Testis (tissue), 5 donors: ENCODE measurements at places on chromosomes 11 and 22. TPM values are rescaled to one million over a fixed set of nuclear protein-coding genes. Genes with fewer than 3 reads are reported as not detected.

GRCh38 chr22:45997777-45998637 lies 21.0 kb upstream of the WNT7B start:
- H3K36me3 ChIP-seq = no peaks in the 10 kb centered on the region
- peak; percentile 58 for DNase-seq
- peaks cover 60% of the 10 kb centered on the region for H3K4me1 ChIP-seq
- peak overlapping the region; percentile 77 for H3K27ac ChIP-seq
- no peak overlapping the region for H3K4me3 ChIP-seq

DNA sequence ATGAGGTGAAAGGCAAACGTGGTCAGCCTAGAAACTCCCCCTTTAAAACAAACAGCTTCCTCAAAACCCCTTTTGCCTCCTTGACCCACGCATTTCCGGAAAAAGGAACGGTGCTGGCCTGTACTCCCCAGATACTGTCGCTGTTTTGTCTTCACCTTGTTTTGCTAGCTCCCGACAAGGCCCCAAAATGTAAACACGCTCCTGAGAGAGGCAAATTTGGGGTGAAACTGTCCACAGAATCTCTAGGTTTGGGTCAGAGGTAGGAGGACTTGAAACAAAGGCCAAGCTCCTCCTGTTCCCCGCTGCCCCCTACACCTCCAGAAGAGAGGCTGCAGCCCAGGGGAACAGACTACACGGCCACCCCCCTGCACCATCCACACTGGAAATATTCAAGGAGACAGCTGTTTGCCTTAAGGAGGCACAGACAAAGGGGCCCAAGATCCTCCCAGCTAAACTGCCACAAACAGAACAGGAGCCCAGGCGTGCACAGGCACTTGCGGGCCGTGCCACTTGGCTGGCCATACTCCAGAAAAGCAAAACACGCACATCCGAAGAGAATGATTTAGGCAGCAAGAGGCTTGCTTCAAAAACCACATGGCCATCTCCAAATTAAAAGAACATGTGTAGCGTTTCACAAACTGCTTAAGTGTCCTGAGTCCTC lies 160.5 kb upstream of the GRK3 start:
- H3K4me1 ChIP-seq = peaks cover 31% of the 10 kb centered on the region
- peak overlapping the region; percentile 59 for H3K4me3 ChIP-seq
- peak overlapping the region; percentile 68 for H3K27ac ChIP-seq

DNA sequence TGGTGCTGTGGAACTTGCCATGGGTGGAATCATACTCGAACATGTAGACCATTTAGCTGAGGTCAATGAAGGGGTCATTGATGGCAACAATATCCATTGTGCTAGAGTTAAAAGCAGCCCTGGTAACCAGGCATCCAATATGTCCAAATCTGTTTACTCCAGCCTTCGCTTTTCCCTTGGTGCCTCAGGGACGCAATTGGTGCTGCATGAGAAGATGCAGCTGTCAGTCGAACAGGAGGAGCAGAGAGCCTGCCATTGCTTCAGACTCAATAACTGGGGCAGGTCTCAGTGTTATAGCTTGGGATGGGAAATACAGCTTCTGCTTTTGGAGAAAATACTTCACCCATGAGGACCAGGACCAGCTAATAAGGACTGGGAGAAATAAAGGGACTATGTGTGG lies 5.0 kb upstream of the MCHR1 start:
- no peak for DNase-seq
- H3K4me3 ChIP-seq = no peak overlapping the region
- peaks cover 3% of the 10 kb centered on the region for H3K4me1 ChIP-seq
- H3K36me3 ChIP-seq = no peaks in the 10 kb centered on the region

The TRIM29 gene
- total RNA-seq = 11.6 TPM

GRCh38 chr22:20188567-20188877 lies 37.7 kb upstream of the CCDC188 start:
- no peaks in the 10 kb centered on the region for H3K36me3 ChIP-seq
- DNase-seq = no peak
- no peak overlapping the region for H3K4me3 ChIP-seq
- no peaks in the 10 kb centered on the region for H3K4me1 ChIP-seq

DNA sequence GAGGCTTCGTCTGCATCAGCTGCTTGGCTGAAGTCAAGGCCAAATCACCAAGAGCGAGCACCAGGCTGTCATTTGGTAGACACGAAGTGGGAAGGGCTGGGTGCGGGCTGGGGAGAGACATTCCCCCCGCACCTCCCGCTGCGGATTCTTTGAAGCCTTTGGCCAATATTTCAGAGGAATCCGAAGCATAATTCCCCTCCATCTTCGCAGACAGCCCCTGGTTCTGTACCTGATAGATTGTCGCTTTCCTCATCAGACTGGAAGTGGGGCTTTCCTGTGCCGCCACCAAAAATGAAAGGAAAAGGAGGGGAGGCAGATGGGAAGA lies 15.3 kb downstream of the BLID start:
- DNase-seq = peak; percentile 87
- peak overlapping the region; percentile 92 for H3K27ac ChIP-seq
- H3K36me3 ChIP-seq = no peaks in the 10 kb centered on the region
- H3K27me3 ChIP-seq = no peaks in the 10 kb centered on the region

The OR51B2 gene
- not detected for total RNA-seq

DNA sequence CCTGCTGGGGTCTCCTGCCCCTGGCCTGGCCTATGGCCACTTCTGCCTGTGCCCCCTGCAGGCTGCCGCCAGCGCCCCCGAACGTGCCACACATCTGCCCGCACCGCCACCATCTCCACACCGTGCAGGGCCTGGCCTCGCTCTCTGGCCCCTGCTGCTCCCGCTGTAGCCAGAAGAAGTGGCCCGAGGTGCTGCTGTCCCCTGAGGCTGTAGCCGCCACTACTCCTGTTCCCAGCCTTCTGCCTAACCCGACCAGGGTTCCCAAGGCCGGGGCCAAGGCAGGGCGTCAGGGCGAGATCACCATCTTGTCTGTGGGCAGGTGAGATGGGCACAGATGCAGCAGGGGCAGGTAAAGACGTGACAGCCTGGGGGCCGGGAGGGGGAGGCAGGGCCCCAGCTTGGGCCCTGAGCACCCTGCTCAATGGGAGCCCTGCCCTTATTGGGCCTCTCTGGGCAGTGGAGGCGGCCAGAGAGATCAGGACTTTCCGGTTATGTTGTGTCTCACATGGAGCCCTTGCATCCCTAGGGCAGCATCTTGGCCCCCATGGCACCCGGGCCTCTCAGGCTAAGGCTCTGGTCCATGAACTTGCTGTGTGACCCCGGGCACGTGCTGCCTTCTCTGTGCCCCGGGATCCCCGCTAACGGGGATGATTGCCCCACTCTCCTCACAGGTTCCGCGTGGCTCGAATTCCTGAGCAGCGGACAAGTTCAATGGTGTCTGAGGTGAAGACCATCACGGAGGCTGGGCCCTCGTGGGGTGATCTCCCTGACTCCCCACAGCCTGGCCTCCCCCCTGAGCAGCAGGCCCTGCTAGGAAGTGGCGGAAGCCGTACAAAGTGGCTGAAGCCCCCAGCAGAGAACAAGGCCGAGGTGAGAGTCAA lies 18.5 kb downstream of the RELT start:
- H3K27me3 ChIP-seq = no peaks in the 10 kb centered on the region
- H3K4me3 ChIP-seq = no peak overlapping the region
- H3K4me1 ChIP-seq = no peaks in the 10 kb centered on the region

The VSIG10L2 gene
- not detected for total RNA-seq

The PTPMT1 gene
- total RNA-seq = 204 TPM

The LRRC10B gene
- total RNA-seq = 6.4 TPM

The KRTAP5-9 gene
- 1.4 TPM for total RNA-seq

GRCh38 chr11:19974886-19975285 lies 185.4 kb downstream of the DBX1 start:
- no peak overlapping the region for H3K4me3 ChIP-seq
- H3K27me3 ChIP-seq = no peaks in the 10 kb centered on the region
- DNase-seq = no peak
- H3K36me3 ChIP-seq = no peaks in the 10 kb centered on the region
- H3K27ac ChIP-seq = no peak overlapping the region

DNA sequence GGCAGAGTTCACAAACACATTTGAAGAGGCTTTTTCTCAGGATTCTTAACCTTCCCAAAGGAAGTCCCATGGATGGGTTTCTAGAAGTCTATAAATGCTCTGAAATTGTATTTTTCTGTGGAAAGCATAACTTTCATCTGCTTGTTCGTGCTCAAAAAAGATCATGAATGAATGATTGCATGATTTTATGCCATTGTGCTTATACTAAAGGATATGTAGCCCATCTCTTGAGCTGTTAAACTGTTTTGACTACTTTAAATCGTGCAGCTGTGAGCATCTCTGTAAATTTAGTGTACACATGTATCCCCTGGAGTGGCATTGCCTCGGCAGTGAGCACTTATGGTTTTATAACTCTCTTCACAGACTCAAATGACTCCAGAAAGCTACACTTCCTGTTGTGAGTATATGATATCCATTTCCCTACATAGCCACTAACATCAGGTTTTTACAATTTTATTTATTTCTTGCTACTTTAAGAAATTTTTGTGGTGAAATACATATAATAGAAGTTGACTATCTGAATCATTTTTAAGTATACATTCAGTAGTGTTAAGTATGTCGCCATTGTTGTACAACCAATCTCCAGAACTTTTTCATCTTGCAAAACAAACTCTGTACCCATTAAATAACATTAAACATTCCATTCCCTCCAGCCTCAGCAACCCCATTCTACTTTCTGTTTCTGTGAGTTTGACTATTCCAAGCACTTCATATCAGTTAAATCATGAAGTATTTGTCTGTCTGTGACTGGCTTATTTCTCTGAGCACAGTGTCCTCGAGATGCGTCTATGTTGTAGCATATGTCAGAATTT lies 8.0 kb downstream of the NEAT1 start:
- H3K27ac ChIP-seq = peak overlapping the region; percentile 42
- H3K27me3 ChIP-seq = no peaks in the 10 kb centered on the region
- no peak overlapping the region for H3K4me3 ChIP-seq
- H3K4me1 ChIP-seq = peaks cover 43% of the 10 kb centered on the region
- peak; percentile 16 for DNase-seq

- H3K4me3 ChIP-seq = no peak overlapping the region
- DNase-seq = no peak
- no peaks in the 10 kb centered on the region for H3K36me3 ChIP-seq
- H3K27me3 ChIP-seq = no peaks in the 10 kb centered on the region
- H3K4me1 ChIP-seq = no peaks in the 10 kb centered on the region
- no peak overlapping the region for H3K27ac ChIP-seq
Measured at GRCh38 chr11:59728913-59729312, 15.3 kb upstream of the OR10V1 start.

The ACCS gene
- 63.0 TPM for total RNA-seq

- no peaks in the 10 kb centered on the region for H3K27me3 ChIP-seq
- H3K4me1 ChIP-seq = peaks cover 4% of the 10 kb centered on the region
- H3K27ac ChIP-seq = no peak overlapping the region
- H3K4me3 ChIP-seq = no peak overlapping the region
- DNase-seq = no peak
Measured at GRCh38 chr22:47681411-47682165, 919.1 kb downstream of the TBC1D22A start.

The NCR3LG1 gene
- 9.3 TPM for total RNA-seq

DNA sequence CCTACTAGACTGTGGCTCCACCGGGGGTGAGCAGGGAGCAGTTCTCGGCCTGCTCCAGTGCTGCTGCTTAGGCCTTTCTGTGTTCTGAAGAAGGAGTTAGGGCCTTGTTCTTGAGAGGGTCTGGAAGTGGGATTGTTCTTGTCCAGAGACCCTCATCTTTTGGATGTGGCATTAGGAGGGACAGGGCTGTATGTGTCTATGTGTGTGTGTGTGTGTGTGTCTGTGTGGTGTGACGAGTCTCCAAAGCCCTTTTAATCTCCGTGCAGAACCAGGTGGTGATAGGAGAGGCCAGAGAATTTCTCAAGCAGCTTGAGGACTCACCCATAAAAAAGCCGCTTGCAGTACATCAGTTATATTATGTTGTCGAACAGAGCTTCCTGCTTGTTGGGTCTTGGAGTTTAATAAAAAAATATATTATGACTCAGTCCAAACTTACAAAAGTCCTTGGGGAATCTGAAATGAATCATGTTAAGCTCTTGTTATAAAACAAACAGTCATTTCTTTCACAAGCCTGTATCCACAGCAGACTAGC lies 196.5 kb downstream of the TENM4 start:
- no peaks in the 10 kb centered on the region for H3K36me3 ChIP-seq
- H3K27ac ChIP-seq = no peak overlapping the region
- DNase-seq = no peak
- no peaks in the 10 kb centered on the region for H3K27me3 ChIP-seq
- peaks cover 8% of the 10 kb centered on the region for H3K4me1 ChIP-seq
- no peak overlapping the region for H3K4me3 ChIP-seq

GRCh38 chr22:29799217-29799680 lies 32.1 kb downstream of the UQCR10 start:
- peaks cover 44% of the 10 kb centered on the region for H3K4me1 ChIP-seq
- no peaks in the 10 kb centered on the region for H3K27me3 ChIP-seq
- no peaks in the 10 kb centered on the region for H3K36me3 ChIP-seq
- H3K27ac ChIP-seq = peak overlapping the region; percentile 77
- no peak overlapping the region for H3K4me3 ChIP-seq
- peak; percentile 78 for DNase-seq

The NFAM1 gene
- 0.71 TPM for total RNA-seq

GRCh38 chr11:100066399-100066798 lies 620.7 kb upstream of the ARHGAP42 start:
- H3K27ac ChIP-seq = no peak overlapping the region
- no peak overlapping the region for H3K4me3 ChIP-seq
- H3K36me3 ChIP-seq = no peaks in the 10 kb centered on the region
- no peaks in the 10 kb centered on the region for H3K27me3 ChIP-seq

The C11orf42 gene
- 10.1 TPM for total RNA-seq

DNA sequence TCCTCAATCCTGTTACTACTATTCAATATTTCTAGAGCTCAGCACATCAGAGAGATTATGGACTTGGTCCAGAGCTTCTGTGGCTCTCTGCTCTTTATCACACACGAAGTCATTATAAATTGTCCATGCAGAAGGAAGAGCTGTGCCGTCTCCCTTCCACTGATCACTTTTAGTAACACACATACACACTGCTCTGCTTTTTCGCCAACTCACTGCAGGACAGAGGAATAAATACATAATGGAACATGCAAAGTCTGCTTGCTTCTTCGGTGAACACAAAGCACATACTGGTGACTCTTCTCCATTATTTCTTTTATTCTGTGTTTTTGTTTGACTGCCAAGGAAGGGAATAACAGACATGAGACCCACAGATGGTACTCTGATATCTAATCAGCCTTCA lies 1000.0 kb upstream of the TENM4 start:
- H3K36me3 ChIP-seq = no peaks in the 10 kb centered on the region
- H3K27me3 ChIP-seq = no peaks in the 10 kb centered on the region
- no peak for DNase-seq
- no peak overlapping the region for H3K27ac ChIP-seq

GRCh38 chr11:41382927-41383326 lies 76.5 kb downstream of the LRRC4C start:
- H3K36me3 ChIP-seq = no peaks in the 10 kb centered on the region
- no peaks in the 10 kb centered on the region for H3K27me3 ChIP-seq
- H3K4me3 ChIP-seq = no peak overlapping the region
- DNase-seq = peak; percentile 17
- no peak overlapping the region for H3K27ac ChIP-seq

The RIBC2 gene
- 20.3 TPM for total RNA-seq

The CCDC34 gene
- 24.2 TPM for total RNA-seq

- H3K27ac ChIP-seq = peak overlapping the region; percentile 74
- no peaks in the 10 kb centered on the region for H3K36me3 ChIP-seq
- peak; percentile 81 for DNase-seq
- no peaks in the 10 kb centered on the region for H3K27me3 ChIP-seq
Measured at GRCh38 chr11:62542750-62543567, 3.6 kb downstream of the AHNAK start.

- H3K4me1 ChIP-seq = peaks cover 10% of the 10 kb centered on the region
- H3K4me3 ChIP-seq = no peak overlapping the region
- no peaks in the 10 kb centered on the region for H3K27me3 ChIP-seq
- H3K27ac ChIP-seq = no peak overlapping the region
- no peak for DNase-seq
Measured at GRCh38 chr11:64581057-64581523, 9.9 kb upstream of the SLC22A12 start.

The DESI1 gene
- 45.3 TPM for total RNA-seq
